Renal pelvis (tissue), 12 donors: ENCODE measurements at places on chromosomes 1 and 21.

GRCh38 chr1:235758931-235759330 lies 107.8 kb downstream of the LYST start:
- no peak for DNase-seq

- no peak for DNase-seq
Observed at GRCh38 chr1:167328306-167328815, 107.7 kb downstream of the POU2F1 start.

- no peak for DNase-seq
Observed at GRCh38 chr21:24023936-24024335, 1583.3 kb downstream of the MRPL39 start.

DNA sequence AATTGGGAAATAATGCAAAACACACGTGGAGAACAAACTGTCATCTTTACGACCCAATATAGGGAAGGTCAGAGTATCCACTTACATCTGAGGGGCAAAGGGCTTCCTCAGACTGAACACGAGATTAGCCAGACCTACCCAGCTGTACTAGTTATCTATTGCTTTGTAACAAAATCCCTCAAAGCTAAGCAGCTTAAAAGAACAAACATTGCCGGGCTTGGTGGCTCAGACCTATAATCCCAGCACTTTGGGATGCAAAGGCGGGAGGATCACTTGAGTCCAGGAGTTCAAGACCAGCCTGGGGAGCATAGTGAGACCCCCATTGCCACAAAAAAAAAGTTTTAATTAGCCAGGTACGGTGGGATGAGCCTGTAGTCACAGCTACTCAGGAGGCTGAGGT lies 262.8 kb downstream of the LTN1 start:
- no peak for DNase-seq

- no peak for DNase-seq
Observed at GRCh38 chr1:167301355-167301754, 80.7 kb downstream of the POU2F1 start.

GRCh38 chr1:247210062-247210375 lies 38.2 kb upstream of the ZNF124 start:
- DNase-seq: no peak

DNA sequence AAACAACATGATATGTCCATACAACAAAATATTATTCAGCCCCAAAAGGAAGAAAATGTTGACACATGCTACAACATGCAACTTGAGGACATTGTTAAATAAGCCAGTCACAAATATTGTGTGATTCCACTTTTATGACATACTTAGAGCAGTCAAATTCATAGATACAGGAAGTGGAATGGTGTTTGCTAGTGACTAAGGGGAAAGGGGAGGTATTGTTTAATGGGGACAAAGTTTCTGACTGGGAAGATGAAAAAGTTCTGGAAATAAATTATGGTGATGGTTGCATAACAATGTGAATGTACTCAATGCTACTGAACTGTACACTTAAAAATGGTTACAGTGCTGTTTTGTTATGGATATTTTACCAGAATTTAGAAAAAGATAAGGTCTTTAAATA lies 77.7 kb downstream of the RHOU start:
- no peak for DNase-seq

DNA sequence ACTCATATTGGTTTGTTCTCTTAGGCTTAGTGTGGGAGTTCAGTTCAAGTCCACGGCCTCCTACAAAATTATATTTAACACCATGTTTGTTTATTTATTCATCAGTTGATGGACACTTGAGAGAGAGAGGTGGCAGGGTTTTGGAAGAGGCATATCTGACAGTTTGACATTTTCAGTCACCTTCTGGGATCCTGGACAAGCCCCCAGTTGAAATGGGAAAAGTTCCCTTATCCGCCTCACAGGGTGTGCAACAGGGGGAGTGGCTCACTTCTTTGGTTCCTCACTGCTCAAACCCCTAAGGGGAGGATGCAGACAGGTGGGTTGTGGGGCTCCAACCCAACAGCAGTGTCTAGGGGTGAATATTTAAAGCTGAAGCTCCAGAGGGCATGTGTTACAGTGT lies 52.3 kb upstream of the TNFSF18 start:
- DNase-seq: no peak

GRCh38 chr21:45388611-45389296 lies 16.2 kb upstream of the COL18A1 start:
- DNase-seq: no peak

- DNase-seq: no peak
Observed at GRCh38 chr1:50972766-50973165, 2.7 kb downstream of the CDKN2C start.

- DNase-seq: no peak
Observed at GRCh38 chr1:161849518-161849917, 83.4 kb downstream of the ATF6 start.

- no peak for DNase-seq
Observed at GRCh38 chr1:117295001-117295400, 72.2 kb upstream of the MAN1A2 start.

DNA sequence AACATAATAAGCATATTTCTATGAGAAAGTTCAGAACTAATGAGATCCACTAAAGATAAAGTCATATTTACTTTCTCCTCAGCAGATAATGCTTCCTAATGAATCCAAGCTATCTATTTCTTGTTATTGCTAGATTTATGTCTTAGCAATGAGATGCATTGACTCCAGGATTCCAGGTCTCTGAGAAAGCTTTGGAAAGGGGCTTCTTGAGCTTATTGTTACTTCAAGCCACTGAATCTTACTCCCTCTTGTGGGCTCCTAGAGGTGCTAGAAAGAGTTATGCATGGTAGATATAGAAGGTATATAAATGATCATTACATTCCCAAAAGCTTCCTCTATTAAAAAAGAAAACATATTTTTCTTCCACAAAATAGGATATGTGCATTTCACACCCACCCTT lies 246.4 kb upstream of the ADAMTS5 start:
- no peak for DNase-seq

GRCh38 chr1:157035121-157035520 lies 10.4 kb downstream of the ARHGEF11 start:
- DNase-seq: no peak
